ENCODE measurements at places on chromosomes 5 and 9. TPM values are rescaled to one million over a fixed set of nuclear protein-coding genes. Genes with fewer than 3 reads are reported as not detected.
A peak's percentile ranks its signal among the peaks of the same experiment; 100 is the strongest.

DNA sequence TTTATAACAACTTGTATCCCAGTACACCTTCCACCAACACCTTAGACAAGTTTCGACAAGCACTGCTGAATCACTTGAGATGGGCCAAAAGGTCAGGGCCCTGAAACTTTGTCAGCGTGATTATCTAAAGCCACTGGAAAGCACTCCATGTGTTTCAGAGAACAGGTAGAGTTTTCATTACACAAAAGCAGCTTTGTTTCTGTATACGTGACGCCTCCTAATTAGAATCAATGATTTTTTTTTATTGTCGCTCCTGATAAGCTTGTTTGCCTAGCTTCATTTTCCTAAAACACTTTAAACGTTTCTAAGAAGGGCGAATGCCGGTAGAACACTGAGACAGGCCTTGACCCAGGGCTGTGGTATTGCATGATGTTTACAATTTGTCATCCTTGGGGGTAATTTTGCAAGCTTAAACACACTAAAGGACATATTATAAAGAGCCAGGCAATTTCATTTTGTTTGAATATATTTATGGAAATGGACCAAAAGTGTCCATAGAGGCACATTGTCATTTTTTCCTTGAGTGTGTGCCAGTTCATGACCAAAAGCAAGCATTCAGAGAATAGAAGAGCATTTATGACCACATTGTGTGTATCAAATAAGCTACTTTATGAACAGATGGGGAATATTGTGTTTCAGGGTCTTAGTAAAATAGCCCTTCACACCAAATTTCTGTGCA, 193.6 kb downstream of the GLIS3 start:
- no peak overlapping the region for H3K4me3 ChIP-seq
- H3K4me1 ChIP-seq, result peaks cover 40% of the 10 kb centered on the region
- H3K27ac ChIP-seq, result no peak overlapping the region
- peak; percentile 69 for DNase-seq

- no peak overlapping the region for H3K4me3 ChIP-seq
- no peaks in the 10 kb centered on the region for H3K36me3 ChIP-seq
- no peaks in the 10 kb centered on the region for H3K27me3 ChIP-seq
- DNase-seq, result no peak
- no peaks in the 10 kb centered on the region for H3K4me1 ChIP-seq
Observed at GRCh38 chr5:53334431-53334941, 145.9 kb upstream of the FST start.

DNA sequence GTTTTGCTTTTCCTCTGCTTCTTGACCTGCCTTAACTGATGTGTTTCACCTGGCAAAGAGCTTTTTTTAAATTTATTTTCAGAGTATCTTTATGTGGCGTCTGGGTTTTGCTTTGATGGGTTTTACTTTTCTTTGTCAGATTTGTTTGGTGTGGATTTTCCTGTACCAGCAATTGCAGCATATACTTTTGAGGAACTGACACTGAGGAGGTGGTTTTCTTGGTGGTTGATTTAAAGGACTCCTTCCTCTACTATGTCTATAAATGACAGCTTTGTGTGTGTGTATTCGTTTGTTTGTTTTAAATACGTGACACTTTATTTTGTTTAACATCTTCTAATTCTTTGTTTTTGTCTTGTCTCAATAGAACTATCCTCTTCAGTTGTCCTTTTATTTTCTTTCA, 1071.9 kb upstream of the ARRDC3 start:
- no peak for DNase-seq
- no peaks in the 10 kb centered on the region for H3K27me3 ChIP-seq
- H3K27ac ChIP-seq, result no peak overlapping the region
- no peaks in the 10 kb centered on the region for H3K4me1 ChIP-seq

DNA sequence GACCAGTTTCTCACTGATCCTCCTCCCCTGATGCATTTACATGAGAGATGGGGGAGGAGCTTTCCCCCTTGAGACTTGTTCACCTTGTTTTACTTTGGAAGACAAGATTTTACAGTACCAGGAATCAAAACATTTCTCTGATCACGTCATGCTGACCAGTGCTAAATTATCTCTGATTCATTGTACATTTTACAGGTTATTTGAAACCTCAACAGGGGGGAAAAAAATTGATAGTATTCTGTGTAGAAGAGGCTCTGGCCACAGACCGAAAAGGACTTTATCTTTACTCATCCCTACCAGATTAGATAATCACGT, 133.9 kb downstream of the GRIA1 start:
- H3K4me1 ChIP-seq, result no peaks in the 10 kb centered on the region
- no peak overlapping the region for H3K4me3 ChIP-seq
- DNase-seq, result no peak
- no peaks in the 10 kb centered on the region for H3K27me3 ChIP-seq

DNA sequence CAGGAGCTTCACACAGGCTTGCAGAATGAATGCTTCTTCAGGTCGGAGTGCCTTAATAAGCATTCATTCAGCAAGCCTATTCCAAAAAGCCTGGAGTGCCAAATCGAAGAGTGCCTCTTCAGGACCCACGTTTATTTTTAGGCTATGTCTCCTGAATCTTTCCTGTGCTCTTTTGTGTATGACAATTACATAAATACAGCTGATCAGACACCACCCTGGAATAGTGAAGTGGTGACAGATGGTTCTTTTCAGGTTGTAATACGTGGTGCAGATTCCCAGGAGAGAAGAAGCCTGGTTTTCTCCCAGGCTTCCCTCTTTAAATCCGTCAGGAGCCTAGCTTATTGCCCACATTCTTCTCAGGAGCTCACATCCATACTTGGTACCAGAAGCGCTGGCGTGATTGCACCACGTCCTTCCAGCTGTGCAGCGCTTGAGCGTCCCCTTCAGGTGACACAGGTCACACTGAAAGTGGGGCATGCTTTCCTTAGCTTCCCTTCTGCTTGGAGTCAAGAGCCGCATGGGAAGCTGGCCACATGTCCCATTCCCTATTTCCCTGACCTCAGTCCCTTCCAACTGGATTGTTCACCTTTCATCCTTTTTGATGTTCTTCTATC, 123.1 kb downstream of the ADCY2 start:
- H3K4me1 ChIP-seq, result no peaks in the 10 kb centered on the region
- H3K36me3 ChIP-seq, result peaks cover 7% of the 10 kb centered on the region
- H3K4me3 ChIP-seq, result no peak overlapping the region
- H3K27me3 ChIP-seq, result no peaks in the 10 kb centered on the region

DNA sequence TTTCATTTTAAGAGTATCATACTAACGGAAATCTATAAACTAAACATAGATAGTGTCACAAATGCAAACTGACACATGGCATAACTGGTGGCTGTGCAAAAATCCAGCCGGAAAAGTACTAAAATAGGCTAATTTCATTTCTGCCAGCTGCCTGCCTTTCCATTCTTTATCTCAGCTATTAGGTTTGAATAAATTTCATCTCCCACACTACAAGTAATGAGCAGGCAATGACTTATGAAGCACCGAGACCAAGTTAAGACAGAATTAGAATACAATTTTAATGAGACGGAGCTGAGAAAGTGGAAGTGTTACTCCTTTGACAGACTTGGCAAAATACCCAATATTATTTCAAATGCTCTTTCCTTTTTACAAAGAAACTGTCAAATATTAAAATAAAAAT, 258.8 kb upstream of the ZNF608 start:
- no peak overlapping the region for H3K27ac ChIP-seq
- no peak for DNase-seq
- no peaks in the 10 kb centered on the region for H3K27me3 ChIP-seq
- peaks cover 5% of the 10 kb centered on the region for H3K4me1 ChIP-seq
- H3K4me3 ChIP-seq, result no peak overlapping the region

- no peak overlapping the region for H3K27ac ChIP-seq
- H3K27me3 ChIP-seq, result no peaks in the 10 kb centered on the region
- no peak overlapping the region for H3K4me3 ChIP-seq
- no peaks in the 10 kb centered on the region for H3K4me1 ChIP-seq
Observed at GRCh38 chr5:143896966-143897365, 85.0 kb downstream of the HMHB1 start.

DNA sequence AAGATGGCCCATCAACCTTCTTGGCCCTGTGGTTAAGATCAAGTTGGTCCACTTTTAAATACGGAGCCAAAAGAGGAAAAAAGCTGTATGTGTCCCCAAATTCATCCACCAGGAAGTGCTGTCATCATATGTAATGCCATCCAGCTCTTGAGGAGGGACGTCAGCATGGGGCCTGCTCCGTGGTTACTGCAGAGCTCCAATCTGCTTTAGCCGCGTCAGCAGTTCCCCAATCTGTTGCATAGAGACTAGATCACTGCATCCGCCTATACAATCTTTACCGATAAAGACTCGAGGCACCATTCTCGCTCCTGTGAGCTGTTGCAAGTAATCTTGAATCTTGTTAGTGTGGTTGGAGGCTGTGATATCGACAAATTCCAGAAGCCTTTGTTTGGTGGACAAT, 65.7 kb downstream of the GABRA6 start:
- H3K27me3 ChIP-seq, result no peaks in the 10 kb centered on the region
- no peak overlapping the region for H3K4me3 ChIP-seq
- no peaks in the 10 kb centered on the region for H3K4me1 ChIP-seq

- H3K4me3 ChIP-seq, result no peak overlapping the region
- H3K27ac ChIP-seq, result no peak overlapping the region
- DNase-seq, result no peak
- no peaks in the 10 kb centered on the region for H3K27me3 ChIP-seq
Observed at GRCh38 chr9:99029083-99029645, 75.7 kb upstream of the TGFBR1 start.

- no peaks in the 10 kb centered on the region for H3K4me1 ChIP-seq
- peak; percentile 32 for DNase-seq
- no peak overlapping the region for H3K4me3 ChIP-seq
- no peak overlapping the region for H3K27ac ChIP-seq
Observed at GRCh38 chr5:168883991-168884390, 304.8 kb upstream of the PANK3 start.

DNA sequence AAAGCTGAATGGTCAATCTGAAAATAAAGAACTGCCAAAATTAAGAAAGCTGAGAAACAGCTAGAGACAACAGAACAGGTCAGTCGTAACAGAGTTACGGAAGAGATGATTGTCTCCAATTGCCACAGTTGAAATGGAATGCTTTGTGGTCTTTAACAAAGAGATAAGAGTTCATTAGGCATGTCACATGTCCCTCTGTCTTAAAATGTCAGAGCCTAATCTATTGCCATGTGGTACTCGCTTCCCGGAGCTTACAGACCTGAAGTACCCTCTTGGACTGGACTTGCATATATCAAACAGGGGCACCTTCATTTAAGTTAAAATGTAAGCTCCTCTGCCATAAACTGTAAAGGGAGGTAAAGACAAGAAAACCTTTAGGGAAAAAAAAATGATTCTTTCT, 19.7 kb downstream of the TTC39B start:
- H3K27ac ChIP-seq, result no peak overlapping the region
- no peaks in the 10 kb centered on the region for H3K27me3 ChIP-seq

- no peak overlapping the region for H3K27ac ChIP-seq
- no peak for DNase-seq
- no peak overlapping the region for H3K4me3 ChIP-seq
- H3K27me3 ChIP-seq, result no peaks in the 10 kb centered on the region
- no peaks in the 10 kb centered on the region for H3K4me1 ChIP-seq
- no peaks in the 10 kb centered on the region for H3K36me3 ChIP-seq
Observed at GRCh38 chr5:41878643-41879478, 8.6 kb upstream of the OXCT1 start.

GRCh38 chr5:10866913-10867312, 105.9 kb upstream of the DAP start:
- no peak overlapping the region for H3K27ac ChIP-seq
- H3K4me1 ChIP-seq, result no peaks in the 10 kb centered on the region
- H3K27me3 ChIP-seq, result no peaks in the 10 kb centered on the region
- DNase-seq, result no peak

DNA sequence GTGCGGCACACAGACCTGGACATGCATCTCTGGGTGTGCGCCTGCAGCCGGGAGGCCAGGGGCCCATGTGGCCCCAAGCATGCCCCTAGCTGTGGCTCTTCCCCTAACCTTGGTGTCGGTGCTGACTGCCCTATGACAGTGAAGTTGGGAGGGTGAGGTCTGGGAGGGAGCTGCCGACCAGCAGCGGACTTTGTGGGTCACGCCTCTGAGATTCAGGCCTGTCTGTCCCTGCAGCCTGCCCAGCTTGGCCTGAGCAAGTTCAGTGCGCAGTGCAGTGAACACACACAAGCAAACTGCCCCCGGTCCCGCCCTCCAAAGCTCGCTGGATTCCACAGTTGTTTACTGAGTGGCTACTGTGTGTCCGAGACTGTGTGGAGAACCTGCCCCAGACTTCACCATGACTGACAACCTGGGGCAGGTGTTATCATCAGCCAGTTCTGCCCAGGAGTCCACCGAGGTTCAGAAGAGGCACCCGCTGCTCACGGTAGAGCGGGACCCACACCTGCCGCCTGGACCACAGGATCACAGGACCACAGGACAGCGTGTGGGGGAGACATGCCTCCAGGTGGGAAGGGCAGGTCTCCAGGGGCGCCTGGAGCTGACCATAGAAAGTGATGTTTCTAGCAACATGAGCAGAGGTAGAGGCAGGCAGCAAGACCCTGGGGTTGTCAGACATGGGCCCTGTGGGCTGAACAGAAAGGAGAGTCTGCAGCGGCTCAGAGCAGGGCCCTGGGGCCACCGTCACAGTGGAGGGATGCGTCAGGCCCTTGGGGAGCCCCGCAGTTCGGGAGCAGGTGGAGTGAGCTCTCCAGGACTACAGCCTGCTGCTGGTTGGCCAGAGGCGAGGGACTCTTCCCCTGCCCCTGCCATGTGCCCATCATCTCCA, 105.1 kb downstream of the PHF2 start:
- H3K4me3 ChIP-seq, result no peak overlapping the region
- H3K36me3 ChIP-seq, result peaks cover 32% of the 10 kb centered on the region
- DNase-seq, result peak; percentile 26
- H3K27me3 ChIP-seq, result no peaks in the 10 kb centered on the region

- no peaks in the 10 kb centered on the region for H3K36me3 ChIP-seq
- no peak for DNase-seq
- peak overlapping the region; percentile 2 for H3K27ac ChIP-seq
- no peaks in the 10 kb centered on the region for H3K27me3 ChIP-seq
Observed at GRCh38 chr5:72464071-72464470, 43.1 kb downstream of the ZNF366 start.

DNA sequence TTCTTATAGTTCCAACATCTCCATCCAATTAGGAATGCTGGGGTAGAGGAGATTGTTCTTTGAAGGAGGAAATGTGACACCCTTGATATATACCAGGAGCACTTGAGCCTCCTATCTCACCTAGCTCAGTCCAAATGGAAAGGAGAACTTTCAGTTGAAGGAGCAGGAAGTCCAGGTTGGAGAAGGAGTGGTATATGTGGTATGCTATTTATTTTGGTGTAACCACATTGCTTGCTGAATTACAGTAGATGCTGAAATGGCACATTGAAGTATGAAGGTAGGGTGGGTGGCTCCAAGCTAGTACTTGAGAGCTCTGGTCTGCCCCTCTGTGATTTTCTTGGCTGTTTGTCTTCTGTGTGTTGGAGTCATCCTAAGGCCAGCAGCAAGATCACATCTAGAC, 6.1 kb downstream of the CSNK1G3 start:
- H3K4me1 ChIP-seq, result peaks cover 58% of the 10 kb centered on the region
- no peak overlapping the region for H3K27ac ChIP-seq
- H3K36me3 ChIP-seq, result no peaks in the 10 kb centered on the region
- no peaks in the 10 kb centered on the region for H3K27me3 ChIP-seq
- H3K4me3 ChIP-seq, result no peak overlapping the region
- no peak for DNase-seq

C5orf52 gene
- total RNA-seq, result not detected

ADAMTS13 gene
- total RNA-seq, result 19.6 TPM

GRM6 gene
- total RNA-seq, result not detected

PCYOX1L gene
- total RNA-seq, result 13.4 TPM

CSF1R gene
- total RNA-seq, result 34.9 TPM

FOXD4L4 gene
- total RNA-seq, result not detected

MRPS27 gene
- total RNA-seq, result 16.4 TPM

BAG1 gene
- total RNA-seq, result 79.9 TPM

SLC36A2 gene
- not detected for total RNA-seq

CDX1 gene
- total RNA-seq, result 472 TPM

ASB6 gene
- total RNA-seq, result 7.5 TPM
